Activated T-cell treated with anti-CD3 and anti-CD28 coated beads for 24 hours (primary cell): ENCODE measurements at places on chromosomes 1 and 21.

DNA sequence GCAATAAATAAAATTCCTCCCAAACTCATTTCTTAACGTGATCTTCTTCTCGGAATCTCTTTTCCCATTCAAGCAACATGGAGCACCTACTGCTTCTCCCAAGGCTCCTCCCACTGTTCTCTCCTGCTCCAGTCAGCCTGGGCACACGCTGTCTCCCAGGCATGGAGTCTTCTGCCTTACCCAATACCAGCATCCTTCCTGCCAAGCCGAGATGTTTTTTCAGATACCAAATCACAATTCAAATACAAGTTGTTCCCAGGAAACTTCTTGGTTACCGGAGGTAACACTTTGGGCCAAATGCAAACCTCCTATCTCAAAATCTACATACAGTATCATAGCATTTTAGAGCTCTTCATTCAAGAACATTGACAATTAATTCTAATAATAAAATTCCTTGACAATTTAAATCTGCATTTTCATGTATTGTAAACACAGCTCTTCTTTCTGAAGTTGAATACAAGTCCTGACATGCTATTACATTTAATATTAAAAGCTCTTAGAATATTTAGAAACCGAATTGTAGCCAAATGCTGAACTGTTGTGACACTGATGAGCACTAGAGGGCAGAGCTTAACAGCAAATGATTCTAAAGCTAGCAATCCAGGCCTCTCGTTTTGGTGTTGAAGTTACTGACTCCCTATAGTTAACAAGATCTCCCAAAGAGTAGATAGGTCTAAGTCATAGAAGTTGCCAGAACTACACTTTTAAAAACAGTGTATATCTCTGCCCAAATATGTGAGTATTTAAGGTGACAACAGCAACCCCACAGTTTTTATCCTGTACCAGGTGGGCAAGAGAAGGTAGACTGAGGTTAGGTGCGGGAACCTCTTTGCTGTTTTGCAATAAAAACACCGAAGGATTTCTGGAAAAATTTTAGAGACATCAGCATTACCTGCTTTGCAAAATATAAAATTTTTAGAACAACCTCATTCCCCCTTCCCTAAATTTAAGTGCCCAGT is 52.3 kb downstream of the BCAR3 start:
- peak; percentile 32 for DNase-seq

GRCh38 chr1:50603274-50604271 is 180.3 kb upstream of the DMRTA2 start:
- DNase-seq, result no peak

DNA sequence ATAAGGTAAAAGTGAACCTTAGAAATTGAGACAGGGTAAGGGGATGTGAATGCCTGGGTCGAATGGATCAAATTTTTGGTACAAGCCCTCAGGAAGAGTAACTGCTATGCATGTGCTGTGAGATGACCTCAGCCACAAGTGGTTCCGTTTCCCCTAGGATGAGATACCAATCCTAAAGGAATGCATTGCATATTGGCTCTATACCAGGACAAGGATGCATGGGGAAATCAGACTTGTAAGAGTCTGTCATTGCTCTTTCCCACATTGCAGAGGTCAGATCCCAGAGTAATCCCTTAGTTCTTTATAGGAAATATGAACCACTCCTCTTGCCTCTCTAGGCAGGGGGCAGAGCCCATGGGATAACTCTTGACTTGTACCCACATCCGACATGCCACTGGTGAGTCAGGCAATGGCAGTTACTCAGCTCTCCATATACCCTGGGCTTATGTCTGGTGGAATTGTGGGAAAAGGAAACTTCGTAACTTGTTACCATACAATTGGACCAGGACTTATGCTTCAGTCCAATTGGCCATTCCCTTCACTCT is 428.3 kb upstream of the ZRANB2 start:
- no peak for DNase-seq

DNA sequence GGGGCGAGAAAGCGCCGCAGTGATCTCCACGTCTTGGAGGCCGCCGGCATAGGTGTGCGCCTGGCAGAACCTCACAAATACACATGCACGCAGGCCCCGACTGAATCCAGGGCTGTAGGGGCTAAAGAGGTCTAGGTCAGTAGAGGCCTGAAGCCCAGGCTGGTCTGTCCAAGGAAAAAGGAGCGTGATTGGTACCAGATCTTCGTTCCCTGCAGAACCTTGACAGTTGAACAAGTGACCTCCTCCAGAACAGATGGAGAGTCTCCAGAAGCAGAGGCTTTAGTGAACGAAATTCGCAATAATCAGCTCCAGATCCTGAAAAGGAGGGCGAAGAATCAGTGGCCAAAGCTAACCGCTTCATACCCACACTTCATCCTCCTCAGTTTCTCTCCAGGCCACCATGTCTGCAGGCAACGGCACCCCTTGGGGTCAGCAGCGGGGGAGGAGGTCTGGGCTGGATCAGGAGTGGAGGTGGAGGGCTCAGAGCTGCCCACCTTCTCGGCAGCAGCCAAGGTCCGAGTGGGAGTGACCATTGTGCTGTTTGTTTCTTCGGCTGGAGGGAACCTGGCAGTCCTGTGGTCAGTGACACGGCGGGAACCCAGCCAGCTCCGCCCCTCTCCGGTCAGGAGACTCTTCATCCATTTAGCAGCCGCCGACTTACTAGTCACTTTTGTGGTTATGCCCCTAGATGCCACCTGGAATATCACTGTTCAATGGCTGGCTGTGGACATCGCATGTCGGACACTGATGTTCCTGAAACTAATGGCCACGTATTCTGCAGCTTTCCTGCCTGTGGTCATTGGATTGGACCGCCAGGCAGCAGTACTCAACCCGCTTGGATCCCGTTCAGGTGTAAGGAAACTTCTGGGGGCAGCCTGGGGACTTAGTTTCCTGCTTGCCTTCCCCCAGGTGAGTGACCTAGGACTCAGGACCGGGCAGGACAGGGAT is 749 bp upstream of the PEX11B start:
- DNase-seq, result no peak

GRCh38 chr1:239243006-239243405 is 143.4 kb upstream of the CHRM3 start:
- DNase-seq, result no peak

GRCh38 chr1:3749512-3749911 is 2.7 kb upstream of the CCDC27 start:
- no peak for DNase-seq

DNA sequence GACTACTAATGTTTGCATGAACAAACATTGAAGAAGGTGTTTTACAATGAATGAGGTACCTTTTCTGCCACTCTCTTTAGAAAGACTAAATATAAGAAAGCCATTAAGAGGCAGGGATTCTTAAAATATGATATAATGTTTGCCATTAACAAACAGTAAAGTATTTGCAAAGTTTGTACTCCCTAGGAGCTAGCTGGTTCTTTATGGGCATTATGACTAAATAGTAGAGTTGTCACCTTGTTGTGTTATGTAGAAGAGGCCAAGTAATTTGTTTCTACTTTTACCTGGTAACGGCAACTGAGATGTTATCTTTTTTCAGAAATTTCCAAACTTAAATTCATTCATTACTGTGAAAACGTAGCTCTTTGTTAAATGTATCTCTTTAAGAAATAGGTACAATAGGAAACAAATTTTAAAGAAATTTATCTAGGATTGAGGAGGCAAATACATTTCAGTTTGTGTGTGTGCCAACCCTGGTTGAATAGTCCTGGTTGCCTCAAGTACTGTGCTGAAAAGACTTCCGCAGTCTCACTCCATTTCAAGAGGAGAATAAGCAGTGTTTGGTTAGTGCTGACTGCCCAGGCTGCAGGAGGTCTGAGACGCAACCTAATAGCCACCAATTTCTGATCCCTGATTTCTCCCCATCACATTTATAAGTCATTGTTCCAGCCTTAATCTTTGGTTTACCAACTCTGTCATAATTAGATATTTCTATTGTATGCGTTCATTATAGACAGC is 52.1 kb downstream of the WDR3 start:
- DNase-seq, result no peak

DNA sequence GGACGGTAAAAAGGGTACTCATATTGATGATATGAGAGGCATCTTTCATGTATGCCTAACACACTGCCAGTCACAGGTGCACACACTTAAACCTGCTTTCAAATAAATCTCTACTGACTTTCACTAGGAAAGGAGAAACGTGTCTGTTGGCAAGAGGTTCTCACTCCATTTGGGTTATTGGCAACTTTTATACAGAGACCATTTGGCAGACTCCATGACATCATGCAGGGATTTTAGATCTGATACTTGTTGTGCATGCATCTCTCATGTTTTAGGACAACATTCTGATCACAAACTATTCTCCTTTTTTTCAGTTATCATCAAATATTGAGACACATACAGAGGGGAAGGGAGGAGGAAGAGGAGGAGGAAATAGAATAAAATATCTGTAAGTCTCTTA is 31.5 kb downstream of the RGS7 start:
- no peak for DNase-seq

- no peak for DNase-seq
These were observed 2.7 kb upstream of the LHX9 start for GRCh38 chr1:197914510-197914909.

DNA sequence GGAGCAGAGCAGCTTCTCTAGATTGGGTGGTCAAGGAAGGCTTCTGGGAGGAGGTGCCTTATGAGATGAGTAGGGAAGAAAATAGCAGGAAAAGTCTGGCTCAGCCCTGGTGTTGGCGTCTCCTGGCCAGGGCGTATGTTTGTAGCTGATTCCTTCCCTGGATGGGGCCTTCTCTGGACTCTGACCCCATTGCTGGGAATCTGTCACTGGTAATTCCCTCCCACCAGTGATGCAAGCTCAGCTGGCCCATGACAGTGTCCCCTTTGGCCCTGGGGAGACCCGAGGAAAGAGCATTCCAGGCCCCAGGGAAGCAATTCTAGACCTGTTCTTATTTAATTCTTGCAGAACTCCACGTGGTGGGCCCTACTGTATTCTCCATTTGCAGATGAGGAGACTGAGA is 20.7 kb downstream of the IGSF21 start:
- no peak for DNase-seq

- no peak for DNase-seq
These were observed 53.6 kb downstream of the ATP6V1G3 start for GRCh38 chr1:198486903-198487302.

- DNase-seq, result no peak
These were observed 171.0 kb downstream of the VAV3 start for GRCh38 chr1:107793896-107794453.

- DNase-seq, result no peak
These were observed 339.4 kb upstream of the USP24 start for GRCh38 chr1:55554611-55555010.

GRCh38 chr1:10643607-10644306 is 152.7 kb downstream of the CASZ1 start:
- no peak for DNase-seq

DNA sequence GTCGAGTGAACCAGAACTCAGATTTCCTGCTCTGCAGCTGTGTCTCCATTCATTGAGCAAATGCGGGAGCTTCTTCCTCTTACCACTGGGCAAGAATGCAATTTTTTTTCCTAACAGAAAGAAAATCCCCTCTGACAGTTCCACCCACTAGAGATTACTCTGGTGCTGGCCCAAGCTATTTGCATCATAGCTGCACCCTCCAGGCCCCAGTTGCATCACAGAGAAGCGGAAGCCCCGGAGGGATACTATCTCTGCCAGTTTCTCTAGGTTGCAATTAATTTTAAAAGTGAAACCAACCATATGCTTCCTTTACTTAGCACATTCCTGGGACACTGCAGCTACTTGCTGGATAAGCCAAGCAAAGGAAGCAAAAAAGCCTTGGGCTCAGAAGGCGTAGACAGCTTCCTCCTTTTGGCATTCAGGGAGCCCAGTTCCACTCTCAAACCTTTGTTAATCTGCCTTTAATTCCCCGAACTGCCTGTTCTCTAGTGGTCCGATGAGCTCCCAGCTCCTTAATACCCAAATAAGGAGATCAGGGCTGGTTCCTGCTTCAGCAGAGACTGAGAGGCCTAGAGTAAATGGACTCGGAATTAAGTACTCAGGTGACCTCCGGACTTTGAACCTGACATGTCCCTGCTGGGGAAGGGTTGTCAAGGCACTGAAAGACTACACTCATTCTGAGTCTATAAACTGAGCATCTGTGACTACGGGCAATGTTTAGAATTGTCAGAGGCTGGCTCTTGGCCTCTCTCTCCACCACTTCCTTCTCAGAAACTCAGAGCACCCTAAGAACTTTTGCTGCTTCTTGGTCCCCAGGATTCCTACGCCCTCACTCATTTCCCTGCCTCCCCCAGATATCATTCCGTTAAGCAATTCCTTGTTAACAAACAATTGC is 72.5 kb upstream of the TNFSF18 start:
- no peak for DNase-seq

DNA sequence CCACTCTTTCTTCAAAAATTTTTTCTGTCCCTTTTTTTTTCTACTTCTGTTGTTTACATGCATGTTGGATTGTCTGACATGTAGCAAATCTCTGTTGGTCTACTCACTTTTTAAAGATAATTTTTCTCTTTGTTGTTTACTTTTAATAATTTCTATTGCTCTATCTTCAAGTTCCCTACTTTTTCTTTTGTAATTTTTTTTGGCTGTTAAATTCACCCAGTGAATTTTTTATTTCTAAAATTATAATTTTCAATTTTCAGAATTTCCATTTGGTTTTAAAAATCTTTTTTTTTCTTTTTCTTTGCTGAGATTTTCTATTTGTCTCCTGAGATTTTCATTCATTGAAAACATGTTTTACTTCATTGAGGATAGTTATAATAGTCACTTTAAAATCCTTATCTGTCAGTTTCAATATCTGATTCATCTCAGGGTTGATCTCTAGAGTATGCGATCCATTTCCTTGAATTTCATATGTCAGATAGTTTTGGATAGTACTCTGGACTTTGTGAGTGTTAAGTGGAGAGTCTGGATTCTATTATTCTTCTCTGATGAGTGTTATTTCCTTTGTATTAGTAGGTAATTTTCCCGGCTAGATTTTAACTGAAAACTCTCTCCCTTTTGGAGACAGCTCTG is 1.6 kb upstream of the TSEN15 start:
- DNase-seq, result no peak

DNA sequence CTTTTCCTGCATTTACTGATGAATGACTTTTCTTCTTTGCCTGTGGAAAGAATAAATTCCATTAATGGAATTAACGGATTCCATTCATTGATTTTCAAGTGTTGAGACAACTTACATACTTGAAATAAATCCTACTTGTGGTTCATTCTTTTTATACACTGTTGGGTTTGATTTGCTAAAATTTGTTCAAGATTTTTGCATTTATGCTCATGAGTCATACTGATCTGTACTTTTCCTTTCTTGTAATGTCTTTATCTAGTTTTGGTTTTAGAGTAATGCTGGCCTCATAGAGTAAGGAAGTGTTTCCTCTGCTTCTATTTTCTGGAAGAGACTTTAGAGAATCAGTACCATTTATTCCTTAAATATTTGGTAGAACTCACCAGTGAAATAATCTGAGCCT is 14.4 kb downstream of the UROD start:
- no peak for DNase-seq

DNA sequence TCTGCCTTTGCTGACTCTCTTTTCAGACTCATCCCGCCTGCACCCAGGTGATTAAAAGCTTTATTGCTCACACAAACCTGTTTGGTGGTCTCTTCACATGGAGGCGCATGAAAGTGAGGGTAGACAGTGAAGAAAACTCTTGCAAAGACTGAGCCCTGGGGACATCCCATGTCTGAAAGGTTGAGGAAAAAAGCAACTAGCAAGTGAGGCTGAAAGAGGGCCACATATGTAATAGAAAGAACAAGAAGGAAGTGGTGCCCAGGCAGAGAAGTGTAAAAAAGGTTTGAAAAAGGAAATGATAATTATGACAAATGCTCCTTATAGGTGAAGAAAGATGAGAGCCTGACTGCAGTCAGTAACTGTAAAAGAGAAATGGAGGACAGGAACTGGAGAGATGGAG is 115.9 kb upstream of the NEK7 start:
- DNase-seq, result no peak
